ENCODE measurements at places on chromosomes 11 and 22. TPM values are rescaled to one million over a fixed set of nuclear protein-coding genes. Genes with fewer than 3 reads are reported as not detected.

GRCh38 chr11:104843150-104843836, 55.0 kb downstream of the CASP12 start:
- H3K27ac ChIP-seq = no peak overlapping the region
- no peaks in the 10 kb centered on the region for H3K4me1 ChIP-seq
- no peak for DNase-seq
- no peak overlapping the region for H3K4me3 ChIP-seq
- H3K27me3 ChIP-seq = no peaks in the 10 kb centered on the region

DNA sequence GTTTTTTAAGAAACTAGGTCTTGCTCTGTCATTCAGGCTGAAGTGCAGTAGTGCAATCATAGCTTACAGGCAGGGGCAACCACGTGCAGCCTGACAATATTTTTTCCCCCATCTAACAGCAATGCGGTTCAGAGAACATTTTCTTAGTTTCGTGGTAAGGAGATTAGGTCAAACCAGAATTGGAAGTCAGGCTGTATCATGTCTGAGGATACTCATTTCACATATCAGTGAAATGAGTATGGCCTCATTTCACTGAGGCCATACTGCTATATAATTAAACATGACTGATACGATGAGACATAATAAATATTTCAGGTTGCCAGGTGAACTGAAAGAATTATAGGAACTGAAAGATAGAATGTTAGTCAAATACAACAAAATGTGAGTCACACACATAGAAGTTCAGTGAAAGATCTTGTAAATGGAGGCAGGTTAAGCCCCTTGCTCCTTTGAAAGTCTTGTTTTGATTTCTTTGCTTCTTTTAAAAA, 32.5 kb upstream of the IZUMO1R start:
- H3K4me3 ChIP-seq = no peak overlapping the region
- H3K27ac ChIP-seq = no peak overlapping the region
- no peaks in the 10 kb centered on the region for H3K36me3 ChIP-seq
- H3K27me3 ChIP-seq = no peaks in the 10 kb centered on the region

GRCh38 chr22:17881366-17881765, 107.1 kb upstream of the BID start:
- H3K4me3 ChIP-seq = no peak overlapping the region
- no peaks in the 10 kb centered on the region for H3K4me1 ChIP-seq
- peaks cover 33% of the 10 kb centered on the region for H3K36me3 ChIP-seq
- DNase-seq = no peak
- no peaks in the 10 kb centered on the region for H3K27me3 ChIP-seq

DNA sequence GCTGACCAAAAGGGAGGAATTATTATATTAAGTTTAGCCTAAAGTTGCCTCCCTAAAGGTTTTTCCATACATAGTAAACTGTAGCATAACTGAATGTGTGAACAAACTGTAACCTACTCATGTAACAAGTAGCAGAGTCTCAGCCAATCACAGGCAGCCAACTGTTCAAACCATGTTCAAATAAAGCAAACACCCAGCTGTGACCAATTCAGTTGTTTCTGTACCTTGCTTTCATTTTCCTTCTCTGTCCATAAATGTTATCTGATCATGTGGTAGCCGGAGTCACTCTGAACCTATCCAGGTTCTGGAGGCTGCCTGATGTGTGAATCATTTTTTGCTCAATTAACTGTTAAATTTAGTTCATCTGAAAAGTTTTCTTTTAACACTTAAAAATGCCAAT, 373.5 kb downstream of the GUCY1A2 start:
- DNase-seq = no peak
- no peaks in the 10 kb centered on the region for H3K27me3 ChIP-seq
- H3K4me1 ChIP-seq = peaks cover 4% of the 10 kb centered on the region
- H3K27ac ChIP-seq = no peak overlapping the region
- no peak overlapping the region for H3K4me3 ChIP-seq
- H3K36me3 ChIP-seq = no peaks in the 10 kb centered on the region

FGF4 gene
- total RNA-seq = 0.27 TPM

DNA sequence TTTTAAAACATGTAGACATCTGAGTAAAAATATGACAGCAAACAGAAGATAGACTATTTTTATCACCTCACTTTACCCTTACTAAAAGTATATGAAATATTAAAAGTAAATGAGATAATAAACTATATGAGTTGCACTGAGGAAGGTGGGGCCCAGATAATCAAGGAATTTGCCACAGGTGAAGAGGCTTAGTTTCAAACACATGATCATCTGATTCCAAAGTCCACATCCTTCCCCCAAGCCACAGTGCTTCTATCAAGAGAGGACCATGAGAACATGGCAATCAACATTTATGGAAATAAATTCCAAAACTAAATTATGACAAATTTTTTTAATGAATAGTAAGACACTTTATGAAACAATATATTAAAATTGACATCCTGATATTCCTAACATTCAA, 384.0 kb downstream of the DCDC1 start:
- H3K27ac ChIP-seq = no peak overlapping the region
- no peaks in the 10 kb centered on the region for H3K36me3 ChIP-seq
- DNase-seq = no peak
- H3K4me1 ChIP-seq = no peaks in the 10 kb centered on the region

- H3K4me3 ChIP-seq = no peak overlapping the region
- H3K27ac ChIP-seq = no peak overlapping the region
- H3K36me3 ChIP-seq = no peaks in the 10 kb centered on the region
- peaks cover 92% of the 10 kb centered on the region for H3K27me3 ChIP-seq
- DNase-seq = no peak
Measured at GRCh38 chr11:17694494-17695110, 24.8 kb upstream of the MYOD1 start.

GRCh38 chr11:124868331-124869274, 3.4 kb downstream of the ROBO3 start:
- H3K27me3 ChIP-seq = peaks cover 100% of the 10 kb centered on the region
- H3K36me3 ChIP-seq = no peaks in the 10 kb centered on the region
- peak; percentile 71 for DNase-seq
- no peak overlapping the region for H3K27ac ChIP-seq
- peaks cover 8% of the 10 kb centered on the region for H3K4me1 ChIP-seq

GRCh38 chr11:92253945-92254344, 29.3 kb downstream of the FAT3 start:
- DNase-seq = no peak
- no peaks in the 10 kb centered on the region for H3K27me3 ChIP-seq
- peak overlapping the region; percentile 22 for H3K27ac ChIP-seq
- no peaks in the 10 kb centered on the region for H3K4me1 ChIP-seq
- no peaks in the 10 kb centered on the region for H3K36me3 ChIP-seq

DNA sequence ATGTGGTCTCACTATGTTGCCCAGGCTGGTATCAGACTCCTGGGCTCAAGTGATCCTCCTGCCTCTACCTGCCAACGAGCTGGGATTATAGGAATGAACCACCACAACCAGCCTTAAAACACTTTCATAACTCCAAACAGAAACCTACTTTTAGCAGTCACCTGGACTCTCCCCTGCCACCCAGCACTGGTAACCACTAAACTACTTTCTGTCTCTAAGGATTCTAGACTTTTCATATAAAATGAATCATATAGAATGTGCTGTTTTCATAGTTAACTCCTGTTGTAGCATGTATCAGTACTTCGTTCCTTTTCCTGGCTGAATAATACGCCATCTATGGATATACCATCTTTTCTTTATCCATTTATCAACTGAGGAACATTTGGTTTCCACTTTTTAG, 29.4 kb upstream of the PISD start:
- H3K27ac ChIP-seq = no peak overlapping the region
- peaks cover 73% of the 10 kb centered on the region for H3K36me3 ChIP-seq
- no peak overlapping the region for H3K4me3 ChIP-seq
- H3K4me1 ChIP-seq = no peaks in the 10 kb centered on the region
- no peaks in the 10 kb centered on the region for H3K27me3 ChIP-seq
- DNase-seq = no peak

C22orf42 gene
- total RNA-seq = 0.18 TPM

SOX6 gene
- 0.20 TPM for total RNA-seq

MS4A8 gene
- total RNA-seq = not detected

XNDC1N gene
- 11.4 TPM for total RNA-seq

DNA sequence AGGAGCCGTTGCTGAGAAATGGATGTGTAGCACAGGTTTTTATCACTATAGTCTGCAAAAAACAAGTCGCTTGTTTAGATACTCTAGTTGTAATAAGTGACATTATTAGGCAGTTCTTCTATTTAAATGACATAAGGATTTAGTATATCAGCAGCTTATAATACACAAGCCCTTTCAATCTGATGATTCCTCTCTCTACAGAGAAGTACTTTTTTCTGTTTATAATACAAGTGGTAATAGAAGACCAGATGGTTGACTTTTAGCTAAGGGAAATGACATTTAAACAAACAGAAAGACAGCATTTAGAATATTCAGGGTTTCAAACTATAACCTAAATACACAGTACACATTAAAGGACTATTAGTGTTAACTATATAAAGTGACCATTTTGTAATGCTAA, 60.4 kb downstream of the IMMP1L start:
- H3K27me3 ChIP-seq = no peaks in the 10 kb centered on the region
- no peak for DNase-seq
- no peak overlapping the region for H3K27ac ChIP-seq
- peaks cover 19% of the 10 kb centered on the region for H3K36me3 ChIP-seq
- no peak overlapping the region for H3K4me3 ChIP-seq

CCDC188 gene
- total RNA-seq = not detected

GRCh38 chr11:75194147-75194546, 43.2 kb downstream of the SLCO2B1 start:
- no peaks in the 10 kb centered on the region for H3K27me3 ChIP-seq
- no peaks in the 10 kb centered on the region for H3K36me3 ChIP-seq
- DNase-seq = no peak
- H3K27ac ChIP-seq = no peak overlapping the region
- no peaks in the 10 kb centered on the region for H3K4me1 ChIP-seq

DNA sequence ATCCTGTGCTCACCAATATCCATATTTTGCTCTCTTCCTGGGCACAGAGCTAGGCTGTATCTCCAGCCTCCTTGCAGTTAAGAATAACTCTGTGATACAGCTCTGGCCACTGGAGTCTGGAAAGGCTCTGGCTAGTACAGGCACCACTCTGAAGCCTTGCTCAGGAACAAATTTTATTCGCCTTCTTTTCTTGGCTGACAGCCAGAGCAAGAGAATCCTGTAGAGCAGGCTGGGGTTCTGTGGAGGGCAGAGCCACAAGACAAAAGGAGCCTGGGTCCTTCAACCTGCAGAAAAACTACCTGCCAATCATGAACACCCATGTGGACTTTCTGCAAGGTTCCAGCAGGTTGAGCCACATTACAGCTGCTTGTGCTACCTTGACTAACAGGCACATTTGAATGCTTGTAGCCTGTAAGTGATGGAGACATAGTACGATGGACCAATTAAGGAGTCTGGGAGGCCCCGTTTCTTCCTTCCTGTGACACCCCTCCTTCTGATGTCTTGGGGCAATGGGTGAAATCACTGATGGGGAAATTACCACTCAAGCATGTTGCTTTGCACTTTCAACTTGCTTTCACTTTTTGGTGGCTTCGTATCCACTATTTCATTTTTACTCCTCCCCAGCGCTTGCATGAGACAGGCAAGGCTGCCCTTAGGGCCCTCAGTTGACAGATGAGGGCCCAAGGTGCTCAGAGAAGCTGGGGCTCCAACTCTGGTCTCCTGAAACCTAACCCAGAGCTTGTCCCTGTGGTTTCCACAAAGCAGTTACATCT, 267.2 kb upstream of the SYN3 start:
- no peaks in the 10 kb centered on the region for H3K27me3 ChIP-seq
- no peaks in the 10 kb centered on the region for H3K4me1 ChIP-seq

DNA sequence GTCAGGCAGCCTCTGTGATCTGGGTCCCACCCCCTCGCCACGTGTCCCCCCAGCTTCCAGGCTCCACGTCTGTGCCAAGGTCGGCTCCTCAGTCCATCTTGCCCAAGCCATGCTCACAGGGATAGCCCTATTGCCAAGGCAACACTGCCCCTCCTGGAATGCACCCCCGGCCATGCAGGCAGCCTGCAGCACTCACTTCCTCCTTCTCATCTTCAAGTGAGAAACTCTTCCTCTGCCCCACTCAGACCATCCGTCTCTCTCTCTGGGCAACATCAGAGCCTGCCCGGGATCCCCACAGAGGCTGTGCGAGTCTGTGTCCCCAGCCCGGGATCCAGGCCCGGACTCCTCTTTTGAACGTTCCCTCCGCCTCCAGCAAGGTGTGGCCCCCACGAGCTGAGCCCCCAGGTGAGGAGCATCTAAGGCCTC, 852.3 kb downstream of the BRD1 start:
- DNase-seq = no peak
- no peaks in the 10 kb centered on the region for H3K4me1 ChIP-seq
- H3K27ac ChIP-seq = no peak overlapping the region

DNA sequence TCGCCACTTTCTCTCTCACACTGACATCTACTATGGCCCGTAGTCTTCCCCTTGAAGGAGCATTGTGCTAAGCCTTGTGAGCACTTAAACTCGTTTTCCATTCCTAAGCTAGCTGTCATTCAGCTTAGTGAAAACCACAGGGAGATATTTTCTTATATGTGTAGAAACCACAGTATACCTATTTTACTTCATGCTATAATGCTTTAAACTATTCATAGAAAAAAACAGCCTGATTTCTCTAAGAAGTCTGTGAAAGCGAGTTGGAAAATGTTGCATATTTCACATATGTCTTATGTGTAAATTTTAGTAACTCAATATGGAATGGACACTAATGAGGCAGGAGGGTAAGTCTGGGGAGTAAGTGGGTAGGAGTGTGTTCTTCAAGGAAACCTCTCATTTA, 194.3 kb upstream of the CTSC start:
- H3K27ac ChIP-seq = no peak overlapping the region
- no peak for DNase-seq
- no peaks in the 10 kb centered on the region for H3K4me1 ChIP-seq

DNA sequence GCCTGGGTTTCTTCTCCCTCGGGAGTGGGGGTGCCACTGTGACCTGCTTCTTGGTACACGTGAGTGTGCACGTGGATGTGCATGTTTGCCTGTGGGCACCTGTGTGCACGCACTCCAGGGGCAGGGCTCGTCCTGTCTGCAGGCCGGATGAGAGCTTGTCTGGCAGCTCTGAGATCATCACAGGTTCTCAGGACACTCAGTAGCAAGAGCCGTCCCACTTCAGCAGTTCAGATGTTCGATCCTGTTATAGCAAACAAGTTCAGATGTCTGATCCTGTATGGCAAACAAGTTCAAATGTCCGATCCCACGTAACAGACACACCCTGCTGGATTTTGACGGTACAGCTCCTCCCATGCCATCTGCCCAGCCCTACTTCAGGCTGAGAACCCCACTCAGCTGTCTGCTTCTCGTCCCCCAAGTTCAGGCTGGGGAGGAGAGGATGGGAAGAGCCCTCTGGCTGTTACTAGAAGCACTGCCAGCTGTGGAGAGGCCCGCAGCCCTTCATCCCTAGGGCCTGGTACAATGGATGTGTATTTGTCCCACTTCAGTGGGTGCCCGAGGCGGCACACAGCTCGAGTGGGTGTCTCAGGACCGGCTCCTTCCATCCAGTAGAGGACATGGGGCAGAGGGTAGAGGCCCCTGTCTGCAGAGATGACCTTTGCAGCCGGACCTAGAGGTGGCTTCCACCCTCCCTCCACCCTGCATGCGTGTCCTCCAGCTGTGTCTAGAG, 1126.9 kb downstream of the BRD1 start:
- no peaks in the 10 kb centered on the region for H3K4me1 ChIP-seq
- H3K4me3 ChIP-seq = no peak overlapping the region
- H3K27me3 ChIP-seq = no peaks in the 10 kb centered on the region
- DNase-seq = no peak
- H3K27ac ChIP-seq = no peak overlapping the region
- H3K36me3 ChIP-seq = no peaks in the 10 kb centered on the region

CDON gene
- 19.2 TPM for total RNA-seq

- no peak overlapping the region for H3K27ac ChIP-seq
- H3K4me1 ChIP-seq = peaks cover 34% of the 10 kb centered on the region
- H3K27me3 ChIP-seq = no peaks in the 10 kb centered on the region
Measured at GRCh38 chr11:102118937-102119336, 8.7 kb downstream of the YAP1 start.

BTBD18 gene
- total RNA-seq = not detected

GRCh38 chr11:68509066-68509465, 48.5 kb downstream of the PPP6R3 start:
- DNase-seq = no peak
- no peak overlapping the region for H3K4me3 ChIP-seq
- no peaks in the 10 kb centered on the region for H3K27me3 ChIP-seq
- no peaks in the 10 kb centered on the region for H3K4me1 ChIP-seq
- H3K27ac ChIP-seq = no peak overlapping the region

Data from endodermal cell (in vitro differentiated cells).